ENCODE measurements at places on chromosomes 2 and 18.

- peak; percentile 80 for DNase-seq
Measured at GRCh38 chr2:86785456-86785855, 5.3 kb downstream of the CD8A start.

- DNase-seq = no peak
Measured at GRCh38 chr2:21059885-21060610, 16.2 kb upstream of the APOB start.

GRCh38 chr2:161131804-161132203 lies 28.4 kb upstream of the TANK start:
- no peak for DNase-seq

- DNase-seq = peak; percentile 27
Measured at GRCh38 chr2:100819370-100820272, at the start of gene NPAS2. TSS of gene NPAS2 (plus strand) at chr2:100820139. CDS start at chr2:100904755, 84,616 bp downstream.

DNA sequence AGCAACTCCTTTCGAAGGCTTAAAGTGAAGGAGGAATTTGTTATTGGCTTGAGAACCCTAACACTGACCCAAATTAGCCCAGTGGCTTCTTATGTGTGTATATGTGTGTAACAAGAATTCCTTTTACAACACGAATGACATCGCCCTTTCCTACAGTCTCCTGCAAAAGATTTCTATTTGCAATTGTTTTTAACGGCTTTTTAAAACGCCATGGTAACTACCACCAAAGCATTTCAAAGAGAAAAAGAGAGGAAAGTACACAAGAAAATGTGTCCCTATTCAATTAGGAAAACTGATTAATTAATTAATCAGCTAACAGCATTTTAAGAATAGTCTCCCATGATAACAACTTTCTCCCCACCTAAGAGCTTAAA lies 58.1 kb downstream of the PAX3 start:
- no peak for DNase-seq

- no peak for DNase-seq
Measured at GRCh38 chr2:52423111-52423510, 1344.5 kb upstream of the CHAC2 start.

GRCh38 chr2:48474574-48475298 lies 55.2 kb upstream of the STON1 start:
- no peak for DNase-seq

GRCh38 chr2:165969227-165969626 lies 15.7 kb upstream of the TTC21B start:
- no peak for DNase-seq

GRCh38 chr18:51980101-51980500 lies 359.9 kb upstream of the DCC start:
- DNase-seq = no peak

DNA sequence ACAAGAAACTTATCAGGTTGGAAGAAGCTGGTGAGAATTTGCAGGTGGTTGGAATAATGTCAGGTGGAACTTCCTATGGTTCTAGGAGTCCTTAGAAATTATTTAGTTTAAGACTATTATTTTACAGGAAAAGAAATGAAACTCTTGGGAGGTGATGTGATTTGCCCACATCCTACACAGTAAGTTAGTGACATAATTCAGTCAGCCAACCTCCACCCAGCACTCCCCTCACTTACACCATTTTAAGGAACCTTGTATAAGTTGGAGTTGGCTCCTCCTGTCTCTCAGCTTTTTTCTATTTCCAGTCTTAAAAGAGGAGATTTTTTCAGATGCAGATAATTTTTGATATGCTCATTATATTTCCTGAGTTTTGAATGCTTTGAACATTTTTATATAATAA lies 86.4 kb downstream of the SKA1 start:
- DNase-seq = no peak

DNA sequence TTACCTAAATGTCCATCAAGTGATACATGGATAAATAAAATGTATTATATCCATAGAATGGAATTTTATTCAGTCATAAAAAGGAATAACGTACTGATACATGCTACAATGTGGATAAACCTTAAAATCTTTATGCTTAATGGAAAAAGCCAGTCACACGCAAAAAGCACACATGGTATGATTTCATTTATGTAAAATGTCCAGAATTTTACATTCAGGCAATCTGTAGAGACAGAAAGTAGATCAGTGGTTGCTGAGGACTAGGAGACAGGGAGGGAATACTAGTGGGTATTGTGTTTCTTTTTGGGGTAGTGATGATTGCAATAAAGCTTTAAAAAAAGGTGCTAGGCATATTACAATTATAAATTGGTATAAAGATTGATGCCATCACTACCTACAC lies 30.7 kb upstream of the CD302 start:
- no peak for DNase-seq

GRCh38 chr2:89848114-89848513 lies 1156.6 kb downstream of the RPIA start:
- no peak for DNase-seq

- no peak for DNase-seq
Measured at GRCh38 chr2:221689140-221689539, 117.0 kb upstream of the EPHA4 start.

- DNase-seq = no peak
Measured at GRCh38 chr18:8948471-8949149, 153.9 kb upstream of the NDUFV2 start.

GRCh38 chr18:49059028-49059834 lies 108.5 kb upstream of the SMAD7 start:
- no peak for DNase-seq

GRCh38 chr18:3612315-3612714 lies 162.3 kb downstream of the TGIF1 start:
- DNase-seq = peak; percentile 49

DNA sequence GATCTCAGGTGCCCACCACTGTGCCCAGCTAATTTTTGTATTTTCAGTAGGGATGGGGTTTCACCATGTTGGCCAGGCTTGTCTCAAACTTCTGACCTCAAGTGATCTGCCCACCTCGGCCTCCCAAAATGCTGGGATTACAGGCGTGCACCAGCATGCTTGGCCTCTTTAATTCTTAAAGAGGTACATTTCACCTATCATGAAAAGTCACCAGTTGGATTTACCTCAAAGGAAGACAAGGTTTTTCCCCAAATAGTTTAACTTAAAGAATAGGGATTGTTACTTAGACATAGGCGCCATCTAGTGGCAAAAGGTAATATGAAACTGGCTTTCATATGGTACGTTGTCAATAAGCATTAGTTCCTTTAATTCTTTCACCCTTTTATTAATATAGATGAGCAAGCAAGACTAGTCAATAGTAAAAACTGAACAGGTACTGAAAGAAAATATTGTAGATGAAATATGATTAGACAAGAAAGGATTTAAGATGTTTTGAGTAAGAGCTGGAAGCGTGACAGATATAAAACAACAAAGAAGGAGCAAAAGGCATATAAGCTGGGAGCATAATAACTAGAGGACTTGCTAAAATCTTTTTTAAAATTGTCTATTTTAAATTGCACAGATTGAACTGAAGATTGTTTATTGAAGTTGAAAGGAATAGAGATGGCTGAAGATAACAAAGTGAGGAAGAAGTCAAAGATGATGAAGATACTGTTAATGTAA lies 35.0 kb upstream of the PSMD14 start:
- no peak for DNase-seq

GRCh38 chr2:270861-271260 lies 6.1 kb downstream of the ACP1 start:
- DNase-seq = no peak

- no peak for DNase-seq
Measured at GRCh38 chr2:188576651-188577050, 285.0 kb downstream of the GULP1 start.

- DNase-seq = no peak
Measured at GRCh38 chr2:180692322-180692721, 288.1 kb upstream of the UBE2E3 start.

DNA sequence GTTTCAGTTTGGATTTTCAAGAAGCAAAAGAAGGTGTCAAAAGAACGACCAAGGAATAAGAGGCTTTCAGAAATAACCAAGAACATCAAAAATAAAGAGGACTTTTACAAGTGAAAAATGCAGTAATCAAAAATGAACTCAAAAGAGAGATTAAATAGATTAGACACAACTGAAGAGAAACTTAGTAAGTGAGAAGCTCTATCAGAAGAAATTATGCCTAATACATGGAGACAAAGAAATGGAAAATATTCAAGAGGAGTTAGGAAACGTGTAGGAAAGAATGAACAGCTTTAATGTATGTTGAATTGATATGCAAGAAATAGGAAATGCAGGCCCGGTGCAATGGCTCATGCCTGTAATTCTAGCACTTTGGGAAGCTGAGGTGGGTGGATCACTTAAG lies 145.8 kb downstream of the ACOXL start:
- no peak for DNase-seq

GRCh38 chr18:11150271-11150615 lies 874 bp upstream of the PIEZO2 start:
- DNase-seq = no peak

GRCh38 chr2:223238301-223238700 lies 186.3 kb downstream of the KCNE4 start:
- DNase-seq = no peak

- DNase-seq = no peak
Measured at GRCh38 chr18:2442726-2443275, 128.5 kb downstream of the METTL4 start.

DNA sequence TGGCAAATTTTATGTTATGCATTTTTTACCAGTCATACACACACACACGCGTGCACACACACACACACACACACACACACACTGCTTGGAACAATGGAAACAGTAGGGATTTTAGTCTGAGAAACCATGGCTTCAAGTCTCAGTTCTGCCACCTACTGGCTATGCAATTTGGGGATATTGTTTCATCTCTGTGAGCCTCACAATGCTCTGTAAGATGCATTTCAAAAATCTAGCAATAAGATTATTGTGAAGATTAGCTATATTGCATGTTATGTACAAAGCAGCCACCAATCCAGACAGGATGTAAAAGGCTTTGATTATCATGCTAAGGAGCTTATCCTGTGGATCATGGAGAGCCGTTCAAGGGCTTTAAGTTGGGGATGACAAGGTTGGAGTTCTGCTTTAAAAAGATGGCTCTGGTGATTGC lies 401.4 kb downstream of the NBAS start:
- DNase-seq = no peak

- no peak for DNase-seq
Measured at GRCh38 chr18:49794743-49795142, 18.6 kb downstream of the ACAA2 start.

- DNase-seq = no peak
Measured at GRCh38 chr2:198498516-198498915, 694.1 kb downstream of the PLCL1 start.

GRCh38 chr2:199798831-199799580 lies 52.0 kb downstream of the FTCDNL1 start:
- no peak for DNase-seq

DNA sequence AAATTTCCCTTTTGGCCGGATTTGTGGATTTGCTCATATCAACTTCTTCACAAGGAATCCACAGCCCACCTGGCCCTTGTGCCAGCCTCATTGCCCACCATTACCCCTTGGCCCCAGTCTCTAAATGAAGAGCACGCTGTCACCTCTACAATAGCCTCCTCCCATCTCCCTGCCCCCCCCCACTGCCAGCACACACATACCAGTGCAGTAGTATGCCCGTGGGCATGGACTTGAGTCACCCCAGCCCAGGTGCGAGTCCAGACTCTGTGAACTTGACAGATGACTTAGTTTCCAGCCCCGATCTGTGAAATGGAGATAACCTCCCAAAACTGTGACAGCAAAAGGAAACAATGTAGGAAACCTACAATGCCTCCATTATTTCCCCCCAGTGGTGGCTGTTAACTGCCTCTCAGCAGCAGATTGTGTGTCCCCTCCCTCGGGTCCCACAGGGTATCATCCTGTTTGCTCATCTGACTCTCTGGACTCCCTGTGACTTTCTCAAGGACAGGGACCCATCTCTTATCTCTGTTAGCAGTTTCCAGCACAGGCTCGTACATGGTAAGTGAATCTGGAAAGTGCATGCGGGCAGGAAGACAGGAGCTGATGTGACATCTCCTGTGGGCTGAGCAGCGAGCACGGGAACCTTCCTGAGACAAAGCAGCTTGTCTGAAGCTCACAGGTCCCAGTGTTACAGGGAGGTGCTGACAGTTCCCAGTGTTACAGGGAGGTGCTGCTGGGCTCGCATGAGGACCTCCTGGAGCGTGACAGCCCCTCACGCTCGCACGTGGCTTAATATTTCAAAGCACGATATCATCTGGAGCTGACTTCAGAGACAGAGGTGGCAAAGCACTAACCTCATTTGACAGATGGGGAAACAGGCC lies 4.2 kb upstream of the TMEM185B start:
- DNase-seq = peak; percentile 42

DNA sequence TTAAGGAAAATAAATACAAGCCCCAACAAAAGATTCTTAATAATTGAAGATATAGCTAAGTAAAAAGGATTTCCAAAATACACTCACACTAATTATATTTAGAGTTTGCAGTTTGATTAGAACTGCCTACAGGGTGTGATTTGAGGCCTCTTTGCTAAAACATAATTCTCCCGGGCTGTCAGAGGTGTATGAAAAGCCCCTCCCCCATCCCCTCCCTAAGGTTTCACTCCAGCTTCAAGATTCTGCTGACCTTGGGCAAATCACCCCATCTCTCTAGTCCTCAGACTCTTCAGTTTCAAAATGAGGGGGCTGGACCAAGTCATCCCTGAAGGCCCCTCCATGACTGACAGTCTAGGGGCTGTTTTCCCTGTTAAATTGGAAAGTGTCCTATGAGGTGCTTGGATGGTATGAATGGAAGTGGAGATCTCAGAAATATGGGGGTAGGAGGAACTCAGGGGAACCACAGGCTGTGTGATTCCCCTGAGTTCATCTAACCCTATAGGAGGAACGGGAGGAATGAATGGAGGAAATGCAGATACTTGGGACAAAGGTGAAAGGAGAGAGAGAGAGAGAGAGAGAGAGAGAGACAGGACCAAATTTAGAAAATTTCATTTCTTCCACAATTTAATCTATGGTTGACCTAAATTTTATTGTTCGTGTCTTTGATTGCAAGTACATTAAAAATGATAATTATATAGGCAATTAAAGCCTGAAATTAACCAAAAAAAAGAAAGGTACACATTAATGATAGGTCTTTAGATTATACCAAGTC lies 107.5 kb downstream of the SPP2 start:
- DNase-seq = no peak

DNA sequence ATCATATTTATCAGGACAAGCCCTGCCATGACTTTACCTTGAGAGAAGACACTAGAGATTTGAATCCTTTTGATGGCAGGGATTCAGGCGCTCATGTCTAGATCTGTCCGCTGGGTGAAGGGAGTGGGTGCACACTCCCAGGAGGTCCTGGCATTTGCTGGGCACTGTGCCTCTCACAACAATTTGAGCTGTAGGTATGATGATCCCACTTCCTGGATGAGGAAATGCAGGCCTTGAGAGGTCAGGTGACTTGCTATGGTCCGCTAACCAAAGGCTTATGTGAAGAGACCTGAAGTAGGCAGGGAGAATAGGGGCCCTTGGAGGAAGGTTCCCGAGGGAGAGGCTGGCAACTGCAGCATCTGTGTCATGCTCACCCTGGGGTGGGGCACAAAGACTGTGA lies 206.1 kb downstream of the HAUS1 start:
- DNase-seq = no peak

- no peak for DNase-seq
Measured at GRCh38 chr2:205764270-205764746, 82.0 kb downstream of the NRP2 start.

- no peak for DNase-seq
Measured at GRCh38 chr2:112679484-112679883, 33.7 kb downstream of the SLC20A1 start.

- DNase-seq = no peak
Measured at GRCh38 chr18:56166914-56167313, 471.5 kb downstream of the TXNL1 start.

Data from stimulated activated naive CD8-positive, alpha-beta T cell treated with anti-CD3 and anti-CD28 coated beads, Interleukin-15, Interleukin-2, amounts not matched to agents 100 U/mL and 50 U/mL, for 24 hours (primary cell).